ENCODE measurements at places on chromosomes 2 and 18.

- DNase-seq, result no peak
Observed at GRCh38 chr2:47086054-47086471, 69.0 kb downstream of the STPG4 start.

GRCh38 chr18:9782073-9782857, 74.2 kb downstream of the RAB31 start:
- no peak for DNase-seq

GRCh38 chr2:229169751-229170150, 101.3 kb downstream of the PID1 start:
- DNase-seq, result no peak

GRCh38 chr2:1648241-1649102, 95.8 kb downstream of the PXDN start:
- no peak for DNase-seq

DNA sequence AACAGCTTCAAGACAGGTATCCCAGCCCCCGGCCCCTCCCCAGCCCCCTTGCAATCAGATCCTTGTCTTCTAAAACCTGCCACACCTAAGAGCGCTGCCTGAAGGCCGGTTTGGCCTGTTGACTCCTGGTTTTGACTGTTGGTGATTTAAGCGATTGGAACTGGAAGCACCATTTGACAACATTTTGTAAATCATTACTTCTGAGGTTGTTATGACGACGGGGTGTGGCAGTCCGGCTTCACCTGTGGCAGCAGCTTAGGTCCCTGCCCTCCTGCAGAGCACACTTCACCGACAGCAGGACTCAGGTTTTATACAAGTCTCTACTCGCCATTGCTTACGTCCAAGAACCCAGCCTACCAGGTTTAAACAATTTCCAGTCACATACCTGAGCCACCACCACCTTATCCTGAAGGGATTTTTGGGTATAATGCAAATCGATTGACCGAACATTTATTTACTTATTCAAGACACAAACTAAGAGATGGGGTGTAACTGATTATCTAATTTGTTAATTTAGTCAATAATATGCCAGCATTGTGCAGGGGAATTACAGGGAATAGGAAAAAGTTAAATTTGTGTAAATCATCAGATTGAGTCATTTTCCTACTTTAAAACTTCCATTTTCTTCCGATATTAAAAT, 707 bp upstream of the DGUOK start:
- DNase-seq, result no peak

DNA sequence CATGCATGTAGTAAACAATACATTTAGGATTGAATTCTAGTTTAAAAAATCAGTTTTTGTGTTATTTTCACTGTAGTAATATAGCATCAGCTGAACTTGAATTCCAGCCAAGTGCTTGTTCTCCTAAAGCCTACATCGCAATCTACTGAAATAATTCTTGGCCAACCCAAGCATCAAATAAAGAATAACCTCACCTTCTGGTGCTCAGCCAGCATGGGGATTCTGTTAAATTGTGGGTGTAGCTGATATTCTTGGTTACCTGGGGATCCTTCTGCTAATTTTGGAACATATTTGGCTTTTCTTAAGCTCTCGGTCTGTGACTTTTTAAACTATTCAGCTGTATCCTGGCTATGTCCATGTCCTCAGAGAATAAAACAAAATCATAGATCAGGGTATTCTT, 248.8 kb downstream of the NRXN1 start:
- no peak for DNase-seq

DNA sequence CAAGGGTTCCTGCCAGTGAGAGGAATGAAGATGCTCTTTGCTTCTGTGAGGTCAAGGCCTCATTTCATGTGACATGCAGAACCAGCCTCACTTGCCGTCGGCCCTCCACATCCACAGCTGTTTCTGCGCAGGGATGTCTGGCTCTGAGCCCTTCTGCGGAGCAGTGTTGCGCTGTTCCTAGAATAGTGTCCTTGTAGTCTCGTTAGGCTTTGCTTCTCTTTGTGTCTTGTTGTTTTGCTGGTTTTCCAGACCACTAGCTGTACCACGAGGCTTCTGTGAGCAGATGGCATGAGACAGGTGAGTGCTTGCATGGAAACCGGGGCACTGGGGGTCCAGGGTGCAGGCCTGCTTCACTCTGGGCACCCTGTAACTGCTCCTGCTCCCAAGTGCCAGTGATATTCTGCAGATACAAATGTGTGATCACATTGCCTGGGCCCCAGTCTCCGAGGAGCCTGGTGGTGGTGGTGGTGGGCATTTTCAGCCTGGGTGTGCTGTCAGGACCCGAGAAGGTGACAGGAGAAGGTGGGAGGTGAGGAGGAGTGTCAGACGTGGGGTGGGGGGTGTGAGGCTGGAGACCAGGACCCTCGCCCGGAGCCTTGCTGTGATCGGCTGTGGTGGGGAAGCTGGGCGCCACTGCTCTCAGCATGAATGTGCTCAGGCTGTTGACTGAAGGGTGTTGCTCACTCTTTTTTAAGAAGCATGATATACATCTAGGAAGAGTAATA, 34.3 kb downstream of the LDLRAD4 start:
- no peak for DNase-seq

DNA sequence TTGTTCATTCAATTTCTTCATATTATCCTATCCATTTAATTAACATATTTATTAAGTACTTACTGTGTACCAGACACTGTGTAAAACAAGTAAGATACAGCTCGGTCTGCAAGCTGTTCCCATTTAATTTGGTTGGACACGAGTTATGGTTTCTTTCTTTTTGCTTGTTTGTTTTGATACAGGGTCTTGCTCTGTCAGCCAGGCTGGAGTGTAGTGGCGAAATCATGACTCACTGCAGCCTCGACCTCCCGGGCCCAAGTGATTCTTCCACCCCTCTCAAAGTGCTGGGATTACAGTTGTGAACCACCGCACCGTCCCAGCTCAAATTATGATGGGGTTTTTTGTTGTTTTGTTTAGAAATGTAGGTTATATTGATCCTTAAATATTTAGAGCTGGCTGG, 9.0 kb downstream of the CYBRD1 start:
- no peak for DNase-seq

DNA sequence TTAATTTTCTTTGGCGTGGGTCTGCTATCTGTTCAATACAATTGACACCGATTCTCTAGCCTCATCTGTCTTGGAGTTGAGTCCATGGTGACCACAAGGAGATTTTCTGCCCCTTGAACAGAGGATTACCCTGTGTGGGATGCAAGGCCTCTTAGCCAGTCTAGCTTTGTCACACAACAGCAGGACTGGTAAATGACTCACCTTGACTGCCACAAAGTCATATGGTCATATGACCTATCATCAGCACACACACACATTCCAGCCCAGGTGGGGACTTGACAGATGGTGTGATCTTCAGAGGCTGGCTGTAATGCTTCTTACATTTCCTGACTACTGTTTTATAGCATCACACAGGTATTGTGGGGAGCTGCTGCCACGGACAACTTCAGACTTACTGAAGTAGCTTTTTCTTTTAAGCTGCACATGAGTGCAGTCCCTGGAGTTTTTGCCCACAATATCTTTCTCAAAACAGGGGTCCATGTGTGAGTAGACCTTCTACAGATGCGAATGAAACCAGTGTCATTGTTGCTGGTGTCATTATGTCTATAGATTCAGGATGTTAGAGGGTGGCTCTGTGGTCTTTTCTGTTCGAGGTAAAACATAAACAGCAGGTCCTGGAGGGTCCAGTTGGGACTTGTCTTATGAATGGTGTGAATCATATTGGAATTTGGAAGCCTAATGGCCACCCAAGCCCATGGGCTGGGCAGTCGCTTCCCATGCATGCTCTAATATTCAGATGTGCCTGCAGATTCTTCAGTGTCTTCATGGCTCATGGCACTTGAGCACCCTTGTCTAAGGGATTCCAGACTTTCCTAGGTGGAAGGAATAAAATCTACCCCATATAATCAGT, 18.6 kb upstream of the ACOXL start:
- DNase-seq, result no peak

DNA sequence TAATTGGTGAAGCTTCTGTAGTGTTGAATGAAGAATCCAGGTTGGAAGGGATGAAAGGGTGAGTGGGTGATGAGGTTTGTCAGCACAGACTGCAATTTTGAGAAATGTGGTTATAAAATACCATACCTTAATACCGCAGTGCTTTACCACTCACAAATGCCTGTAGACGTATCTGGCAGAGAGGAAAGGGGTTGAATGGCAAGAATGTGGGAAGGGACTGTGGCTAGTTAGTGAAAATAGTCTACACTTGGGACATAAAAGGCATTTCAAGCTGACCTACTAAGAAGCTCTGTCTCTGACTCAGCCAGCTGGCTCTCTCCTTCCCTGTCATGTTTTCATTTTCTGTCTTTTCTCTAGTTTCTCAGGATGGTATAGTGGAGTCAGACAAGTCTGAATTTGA, 25.1 kb downstream of the CDK15 start:
- no peak for DNase-seq

DNA sequence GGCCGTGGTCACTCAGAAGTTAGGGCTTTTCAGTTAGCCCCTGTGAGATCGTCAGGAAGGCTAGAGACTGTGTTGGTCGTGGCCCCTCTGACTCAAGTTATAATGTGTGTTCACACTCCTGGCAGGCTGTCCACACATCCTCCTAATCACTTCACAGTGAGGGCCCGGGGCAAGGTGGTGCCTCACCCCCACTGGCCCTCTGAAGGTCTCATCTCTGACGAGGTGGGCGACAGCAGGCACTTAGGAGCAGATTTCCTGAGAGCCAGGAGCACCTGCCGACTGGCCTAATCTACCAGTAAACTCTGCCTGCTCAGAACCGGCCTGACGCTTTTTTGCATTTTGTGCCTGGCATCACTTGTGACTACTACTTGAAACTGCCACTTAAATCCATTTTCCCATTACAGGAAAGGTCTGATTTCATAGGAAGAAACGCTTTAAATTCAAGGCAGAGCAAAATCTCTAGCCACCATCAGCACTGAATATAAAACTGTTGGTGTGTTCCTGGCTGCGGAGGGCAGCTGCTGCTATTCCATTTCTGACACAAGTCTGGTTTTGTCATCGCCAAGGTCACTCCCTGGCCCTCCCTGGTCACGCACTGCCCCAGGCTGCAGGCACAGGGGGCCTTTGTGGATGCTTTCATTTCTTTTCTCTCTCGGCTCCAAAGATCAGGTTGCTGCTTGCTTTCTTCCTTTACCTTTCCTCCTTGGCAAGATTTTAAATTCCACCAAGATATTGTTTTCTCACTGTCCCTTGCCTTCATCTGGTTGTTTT, 48.0 kb downstream of the RAB12 start:
- no peak for DNase-seq

- DNase-seq, result no peak
Observed at GRCh38 chr2:217685255-217685605, 317.6 kb downstream of the TNS1 start.

GRCh38 chr2:109128616-109129355, at the start of gene SH3RF3:
SH3RF3 (plus strand) TSS chr2:109129205.
- DNase-seq, result no peak

DNA sequence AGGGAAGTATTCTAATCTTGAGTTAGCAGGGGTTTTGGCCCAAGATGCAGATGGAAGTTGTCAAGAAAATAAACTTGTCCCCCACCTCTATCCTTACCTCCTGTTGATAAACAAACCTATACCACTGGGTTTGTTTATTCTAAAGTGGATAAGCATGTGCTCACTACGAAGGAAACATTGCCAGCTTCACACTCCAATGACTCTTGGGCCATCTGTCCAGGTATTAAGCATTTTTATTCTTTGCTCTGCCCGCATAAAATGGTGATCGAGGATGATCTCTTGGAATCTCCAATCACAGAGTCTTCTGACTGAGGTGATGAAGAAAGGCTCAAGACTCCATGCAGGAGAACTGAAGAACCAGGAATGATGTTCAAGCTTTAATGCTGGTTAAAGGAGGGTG, 1908.4 kb upstream of the PIK3C3 start:
- DNase-seq, result no peak

DNA sequence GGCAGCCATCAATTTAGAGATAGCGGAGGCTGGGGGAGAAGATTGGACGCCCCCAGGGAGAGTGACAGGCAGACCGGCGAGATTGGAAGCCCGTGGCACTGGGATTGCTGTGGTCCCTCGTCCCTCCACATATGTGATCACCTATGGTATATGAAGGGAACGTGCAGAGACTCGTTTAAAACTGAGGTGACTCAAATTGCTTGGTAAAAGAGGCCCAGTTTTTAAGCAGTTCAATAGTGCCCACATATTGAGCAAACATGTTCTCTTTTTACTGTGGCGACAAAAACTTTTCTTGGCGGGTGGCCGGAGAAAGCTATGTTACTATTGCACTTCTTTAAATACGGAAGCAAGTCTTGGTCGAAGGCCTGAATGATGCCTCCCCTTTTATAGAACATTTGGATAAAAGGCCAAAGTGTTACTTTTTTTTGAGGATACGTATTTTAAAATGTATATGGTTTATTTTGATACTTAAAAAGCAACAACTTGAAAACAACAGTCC, 9.1 kb downstream of the B3GNT2 start:
- no peak for DNase-seq

GRCh38 chr2:166017208-166017607, 63.6 kb upstream of the TTC21B start:
- DNase-seq, result no peak

- DNase-seq, result no peak
Observed at GRCh38 chr2:1656326-1656960, 87.9 kb downstream of the PXDN start.
